ENCODE measurements at places on chromosomes 6 and 20.

DNA sequence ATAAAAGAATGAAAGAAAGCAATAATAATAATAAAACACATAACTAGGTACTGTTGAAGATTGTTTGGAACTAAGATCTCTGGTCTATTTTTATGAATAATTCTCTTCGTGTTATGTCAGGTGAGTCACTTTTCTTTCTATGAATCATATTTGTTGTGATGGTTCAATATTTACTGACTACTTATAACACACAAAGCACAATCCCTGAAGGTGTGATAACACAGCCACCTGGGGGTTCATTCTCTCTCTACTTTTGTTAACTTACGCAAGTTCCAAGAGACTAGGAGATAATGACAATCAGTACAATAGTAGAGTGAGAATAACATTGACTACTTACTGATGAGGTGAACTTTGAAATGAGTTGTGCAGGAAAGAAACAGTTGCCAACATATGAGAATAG is 149.9 kb downstream of the IBTK start:
- no peak for DNase-seq

DNA sequence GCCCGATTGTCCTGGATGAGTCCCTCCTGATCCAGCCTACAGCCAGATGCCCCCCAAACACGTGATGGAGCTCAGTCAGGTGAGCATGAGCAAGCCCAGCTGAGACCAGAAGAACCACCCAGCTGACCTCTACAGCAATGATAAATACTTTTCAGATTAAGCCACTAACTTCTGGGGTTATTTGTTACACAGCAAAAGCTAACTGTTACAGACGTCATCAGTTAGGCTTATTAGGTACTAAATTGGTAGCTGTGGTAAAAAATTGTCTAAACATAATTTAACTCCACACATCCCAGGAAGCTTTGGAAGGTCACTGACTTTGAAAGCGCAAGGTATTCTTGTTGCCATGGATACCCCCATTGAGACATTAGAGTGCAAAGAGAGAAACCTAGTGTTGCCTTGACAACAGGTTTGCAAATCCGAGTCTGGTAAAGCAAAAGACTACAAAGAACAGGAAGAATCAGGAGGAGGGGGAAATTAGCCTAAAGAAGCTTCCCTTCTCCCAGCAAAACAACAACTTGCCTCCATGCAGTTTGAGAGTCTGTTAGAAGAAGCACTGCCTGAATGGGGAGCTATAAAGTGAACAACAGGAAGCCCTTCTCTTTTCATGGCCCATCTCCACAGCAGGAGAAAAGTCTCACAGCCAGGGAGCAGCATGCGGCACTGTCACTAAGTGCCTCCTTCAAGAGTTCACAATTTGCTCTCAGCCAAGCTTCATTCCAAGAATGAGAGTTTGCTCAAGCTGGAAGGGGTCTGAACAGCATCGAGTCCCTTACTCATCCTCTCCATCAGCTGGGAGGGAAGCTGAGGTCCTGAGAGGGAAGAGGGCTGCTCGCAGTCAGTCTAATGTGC is 41.7 kb upstream of the ZNF831 start:
- no peak for DNase-seq

DNA sequence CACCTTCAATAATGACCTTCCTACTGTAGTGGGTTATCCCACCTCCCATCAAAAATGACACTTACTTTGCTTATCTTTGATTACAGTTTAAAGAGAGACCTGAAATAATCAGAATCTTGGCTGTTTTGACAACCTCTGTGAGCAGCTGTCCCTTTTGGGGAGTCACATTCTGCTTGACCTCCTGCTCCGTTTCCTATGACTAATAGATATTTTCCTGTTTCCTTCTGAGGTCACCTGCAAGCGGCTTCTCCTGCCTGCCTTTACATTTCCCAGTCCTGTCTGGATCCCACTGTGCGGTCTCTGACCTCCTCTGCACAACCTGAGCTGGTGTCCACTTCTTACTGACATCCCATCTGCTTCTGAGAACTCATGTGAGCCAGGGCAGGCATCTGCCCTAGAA is 54.2 kb downstream of the TRAM2 start:
- DNase-seq: no peak

DNA sequence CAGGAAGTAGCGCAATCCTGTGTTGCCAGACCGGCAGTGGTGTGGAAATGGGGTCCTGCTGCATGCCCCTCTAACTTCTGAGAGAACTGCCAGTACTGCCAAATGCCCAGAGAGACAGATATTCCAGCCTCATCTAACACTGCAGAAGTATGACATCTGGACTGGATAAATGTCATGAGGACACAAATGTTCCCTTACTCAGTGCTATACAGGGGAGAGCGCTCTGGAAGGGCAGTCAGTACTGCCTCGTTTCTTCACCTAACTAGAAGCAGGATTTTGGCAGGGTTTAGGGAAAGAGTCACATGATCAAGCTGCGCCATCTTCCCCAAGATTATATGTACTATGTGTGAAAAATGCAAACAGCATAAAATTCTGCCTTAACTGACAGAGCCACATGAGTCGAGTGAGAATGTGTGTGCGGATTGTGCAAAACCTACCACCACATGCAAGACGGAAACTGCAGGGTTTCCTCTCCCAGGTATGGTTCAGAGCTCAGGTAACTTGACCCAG is 59.7 kb downstream of the B4GALT5 start:
- no peak for DNase-seq

Data from stimulated activated CD4-positive, alpha-beta T cell treated with anti-CD3 and anti-CD28 coated beads, Interleukin-4, amount 100 ng/mL, for 1 hour (primary cell).